ENCODE measurements at places on chromosomes 6 and 20. TPM values are rescaled to one million over a fixed set of nuclear protein-coding genes. Genes with fewer than 3 reads are reported as not detected.
A peak's percentile ranks its signal among the peaks of the same experiment; 100 is the strongest.

DNA sequence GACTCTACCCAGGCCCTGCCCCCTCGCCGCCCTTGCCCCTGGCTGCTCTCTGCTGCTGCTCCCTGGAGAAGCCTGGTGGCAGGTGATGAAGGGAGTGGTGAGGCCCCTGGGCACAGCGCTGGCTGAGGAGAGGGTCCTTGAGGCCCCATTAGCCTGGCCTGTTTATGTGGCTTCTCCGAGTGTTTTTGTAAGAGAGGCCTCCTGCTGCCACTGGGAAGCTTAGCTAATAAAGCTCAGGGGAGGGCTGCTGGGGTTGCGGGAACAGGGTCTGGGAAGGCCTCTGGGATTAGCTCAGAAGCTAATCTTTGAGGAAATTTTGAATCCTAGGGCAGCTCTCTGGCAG lies 15.5 kb downstream of the EBF4 start:
- DNase-seq: peak; percentile 31

DNA sequence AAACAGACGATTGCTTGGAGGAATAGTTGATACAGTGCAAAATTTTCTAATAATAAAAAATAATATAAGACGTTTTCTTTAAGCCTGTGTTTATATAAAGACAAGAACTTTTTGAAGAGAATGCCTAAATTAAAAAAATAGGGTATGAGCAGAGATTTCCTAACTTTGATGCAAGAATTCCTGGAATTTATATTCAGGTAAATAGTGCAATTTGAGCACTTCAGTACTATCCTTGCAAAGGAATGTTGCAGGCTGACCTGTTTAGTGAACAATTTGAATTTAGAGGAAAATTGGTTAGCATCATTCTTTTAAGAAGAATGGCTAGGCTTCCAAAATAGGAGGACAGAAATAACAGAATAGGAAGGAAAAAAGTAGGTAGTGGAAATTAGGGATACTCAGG lies 1172.3 kb downstream of the HACE1 start:
- DNase-seq: no peak

GRCh38 chr20:10427060-10427692 lies 6.8 kb downstream of the MKKS start:
- peak; percentile 55 for DNase-seq

DNA sequence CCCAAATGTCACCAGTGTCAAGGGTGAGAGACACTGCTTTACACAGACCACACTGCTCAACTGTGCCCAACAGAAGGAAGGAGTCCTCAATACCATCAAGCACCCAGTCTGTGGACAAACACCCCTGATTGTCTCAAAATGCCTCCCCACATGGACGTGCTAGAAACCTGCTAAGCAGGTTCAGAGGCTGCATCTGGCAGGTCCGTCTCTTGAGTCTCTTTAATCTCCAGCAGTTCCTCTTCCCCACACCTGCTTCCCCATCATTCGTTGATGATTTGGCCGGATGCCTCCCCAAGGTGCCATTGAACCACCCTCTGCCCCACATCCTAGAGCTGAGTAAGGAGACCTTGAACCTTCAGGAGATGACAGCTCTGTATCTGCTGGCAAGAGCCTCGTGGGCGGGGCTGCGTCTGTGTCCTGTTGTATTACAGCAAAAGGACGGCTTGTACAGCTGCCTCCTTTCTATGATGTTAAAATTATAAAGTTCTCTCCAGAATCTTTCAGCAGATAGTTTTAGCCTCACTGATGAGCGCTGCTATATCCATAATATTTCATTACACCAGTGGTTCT lies 179.2 kb downstream of the PREX1 start:
- DNase-seq: no peak

DNA sequence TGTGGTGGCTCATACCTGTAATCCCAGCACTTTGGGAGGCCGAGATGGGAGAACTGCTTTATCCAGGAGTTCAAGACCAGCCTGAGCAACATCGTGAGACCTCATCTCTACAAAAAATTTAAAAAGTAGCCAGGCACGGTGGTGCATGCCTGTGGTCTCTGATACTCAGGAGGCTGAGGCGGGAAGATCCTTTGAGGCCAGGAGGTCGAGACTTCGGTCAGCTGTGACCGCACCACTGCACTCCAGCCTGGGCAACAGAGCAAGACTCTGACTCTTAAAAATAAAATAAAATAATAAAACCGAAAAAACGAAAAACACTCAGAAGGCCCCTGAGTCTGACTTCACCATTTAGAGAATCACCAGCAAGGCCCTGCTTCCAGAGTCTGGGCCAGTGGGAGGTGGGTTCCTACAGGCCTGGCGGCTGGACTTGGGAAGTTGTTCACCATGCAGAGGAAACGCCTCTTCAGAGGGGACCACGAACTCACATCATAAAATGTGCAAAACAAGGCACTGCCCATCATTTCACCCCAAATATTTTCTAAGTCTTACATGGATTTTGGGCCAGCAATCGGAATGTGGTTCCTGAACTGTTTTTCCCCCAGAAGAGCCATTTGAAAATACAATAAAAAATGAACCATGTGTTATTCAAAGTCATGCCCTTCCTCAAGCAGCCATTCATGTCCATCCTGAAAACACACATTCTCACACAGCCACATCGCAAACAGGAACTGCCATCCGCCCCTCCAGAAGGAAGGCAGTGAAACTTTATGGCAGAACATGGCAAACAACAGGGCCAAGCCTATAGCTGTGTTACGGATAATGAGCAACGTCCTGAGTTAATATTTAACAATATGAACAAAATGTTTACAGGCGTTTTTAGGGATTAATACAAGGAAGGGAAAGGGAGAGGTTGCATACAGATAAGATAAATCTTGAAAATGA lies 57.8 kb downstream of the SLC22A23 start:
- DNase-seq: no peak

DNA sequence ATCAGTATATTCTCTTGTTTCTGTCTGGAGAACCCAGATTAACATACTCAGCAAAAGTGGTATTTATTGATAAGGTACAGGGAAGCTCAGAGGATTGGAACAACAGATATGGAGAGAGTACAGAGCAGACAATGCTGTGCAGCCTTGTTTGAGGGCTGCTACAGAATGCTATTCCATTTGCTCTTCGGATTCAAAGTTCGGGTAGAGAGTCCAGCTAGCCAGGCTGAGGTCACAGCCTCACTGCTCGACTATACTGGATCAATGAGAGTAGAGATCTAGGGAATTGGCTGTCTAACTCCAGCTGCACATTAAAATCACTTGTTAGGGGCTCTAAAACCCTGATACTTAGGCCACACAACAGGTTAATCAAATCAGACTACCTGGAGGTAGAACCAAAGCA lies 200.1 kb upstream of the BTBD3 start:
- no peak for DNase-seq

DNA sequence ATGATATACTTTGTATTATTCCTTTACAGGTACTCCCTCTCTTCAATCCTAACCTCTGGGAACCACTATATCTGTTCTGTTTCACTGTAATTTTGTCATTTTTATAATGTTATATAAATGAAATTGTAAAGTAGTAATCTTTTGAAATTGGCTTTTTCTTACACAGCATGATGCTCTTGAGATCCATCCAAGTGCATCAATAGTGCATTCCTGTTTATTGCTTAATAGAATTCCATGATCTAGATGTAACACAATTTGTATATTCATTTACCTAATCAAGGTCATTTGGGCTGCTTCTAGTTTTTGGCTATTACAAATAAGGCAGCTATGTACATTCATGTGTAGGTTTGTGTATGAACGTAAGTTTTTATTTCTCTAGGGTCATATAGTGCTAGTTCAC lies 174.6 kb downstream of the KHDC1L start:
- DNase-seq: no peak

- DNase-seq: no peak
These were observed 43.6 kb upstream of the CCN6 start for GRCh38 chr6:112010328-112010727.

Gene ESR1
- not detected for total RNA-seq

Gene SFTA2
- total RNA-seq: not detected

Gene APOM
- 1.1 TPM for total RNA-seq
